H9 (cell line): ENCODE measurements at places on chromosomes 2 and 18. TPM values are rescaled to one million over a fixed set of nuclear protein-coding genes. Genes with fewer than 3 reads are reported as not detected.
A peak's percentile ranks its signal among the peaks of the same experiment; 100 is the strongest.

DNA sequence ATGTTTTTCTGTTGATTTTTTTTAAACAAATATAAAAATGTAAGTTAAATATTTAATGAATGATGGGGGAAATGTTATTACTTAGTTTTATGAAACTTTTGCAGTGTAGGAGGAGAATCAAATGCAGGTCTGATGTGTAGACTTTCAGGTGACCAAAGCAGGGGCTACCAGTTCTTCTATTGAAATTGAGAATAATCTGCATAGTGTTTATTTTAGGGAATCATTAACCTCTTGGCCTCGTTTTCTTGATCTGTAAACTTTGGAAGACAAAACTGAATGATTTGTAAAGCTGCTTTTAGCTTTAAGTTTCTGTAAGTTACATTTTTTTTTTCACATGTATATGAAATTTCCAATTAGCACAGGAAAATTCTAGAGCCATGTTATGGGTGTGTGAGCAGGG lies 99.2 kb downstream of the R3HDM1 start:
- no peak for DNase-seq

- DNase-seq: no peak
These were observed 176.8 kb upstream of the GLI2 start for GRCh38 chr2:120558847-120559246.

TRAF3IP1 gene
- total RNA-seq: 12.9 and 16.4 TPM in 2 replicates

GRCh38 chr2:86371527-86371926 lies 34.1 kb upstream of the REEP1 start:
- no peak for DNase-seq

PRPF40A gene
- 158 and 179 TPM in 2 replicates for total RNA-seq

GRCh38 chr2:74373985-74374384 lies 6.1 kb downstream of the DCTN1 start:
- DNase-seq: peak; percentile 40

NT5C1B gene
- total RNA-seq: not detected in 2 replicates

- no peak for DNase-seq
These were observed 145.4 kb downstream of the DCDC2C start for GRCh38 chr2:3848776-3849175.

GRCh38 chr18:43526426-43527145 lies 249.3 kb upstream of the SYT4 start:
- DNase-seq: no peak

GRCh38 chr18:35974181-35974580 lies 1.7 kb downstream of the RMP24 start:
- no peak for DNase-seq

TMEFF2 gene
- 0.39 and 1.1 TPM in 2 replicates for total RNA-seq

DNA sequence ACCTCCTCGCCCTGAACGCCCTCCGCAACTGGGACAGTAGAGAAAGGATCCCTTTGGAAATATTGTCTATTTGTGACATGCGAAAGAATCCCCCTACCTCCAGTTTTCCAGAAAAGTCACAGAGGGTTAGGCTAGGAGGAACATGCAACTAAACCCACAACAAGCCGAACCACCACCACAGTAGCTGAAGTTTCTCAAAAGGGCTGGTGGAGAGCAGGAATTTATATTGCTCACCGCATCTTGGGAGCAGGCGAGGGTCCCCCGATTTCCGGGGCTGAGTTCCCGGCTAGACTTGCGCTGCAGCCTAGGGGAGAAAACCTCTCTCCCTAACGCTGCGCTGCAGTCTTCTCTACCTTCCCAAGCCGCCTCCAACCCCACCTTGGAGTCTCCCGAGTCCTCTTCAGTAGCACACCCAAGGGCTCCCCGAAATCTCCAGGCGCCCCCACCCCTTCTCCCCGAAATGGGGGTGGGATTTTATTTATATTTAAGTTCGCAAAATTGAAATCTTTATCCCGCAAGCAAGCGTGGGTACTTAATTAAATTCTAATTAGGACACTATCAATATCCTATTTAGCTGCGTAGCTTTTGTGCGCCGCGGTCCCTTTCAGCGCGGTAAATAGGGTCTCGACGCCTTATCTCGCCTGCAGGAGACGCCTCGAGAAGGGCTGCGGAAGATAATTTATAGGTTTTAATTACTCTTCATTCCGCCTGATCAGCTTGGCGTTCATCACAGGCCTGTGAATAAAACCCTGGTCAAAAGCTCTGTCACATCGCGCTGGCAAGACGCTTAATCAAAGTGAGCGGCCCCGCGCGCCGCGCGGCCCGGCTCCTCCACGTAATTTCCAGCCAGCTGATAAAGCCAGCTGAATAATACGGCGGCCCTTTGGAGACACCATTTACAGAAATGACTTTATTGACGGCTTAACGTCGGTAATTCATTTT lies 2.0 kb upstream of the EN1 start:
- no peak for DNase-seq

HOXD11 gene
- total RNA-seq: not detected in 2 replicates

DNA sequence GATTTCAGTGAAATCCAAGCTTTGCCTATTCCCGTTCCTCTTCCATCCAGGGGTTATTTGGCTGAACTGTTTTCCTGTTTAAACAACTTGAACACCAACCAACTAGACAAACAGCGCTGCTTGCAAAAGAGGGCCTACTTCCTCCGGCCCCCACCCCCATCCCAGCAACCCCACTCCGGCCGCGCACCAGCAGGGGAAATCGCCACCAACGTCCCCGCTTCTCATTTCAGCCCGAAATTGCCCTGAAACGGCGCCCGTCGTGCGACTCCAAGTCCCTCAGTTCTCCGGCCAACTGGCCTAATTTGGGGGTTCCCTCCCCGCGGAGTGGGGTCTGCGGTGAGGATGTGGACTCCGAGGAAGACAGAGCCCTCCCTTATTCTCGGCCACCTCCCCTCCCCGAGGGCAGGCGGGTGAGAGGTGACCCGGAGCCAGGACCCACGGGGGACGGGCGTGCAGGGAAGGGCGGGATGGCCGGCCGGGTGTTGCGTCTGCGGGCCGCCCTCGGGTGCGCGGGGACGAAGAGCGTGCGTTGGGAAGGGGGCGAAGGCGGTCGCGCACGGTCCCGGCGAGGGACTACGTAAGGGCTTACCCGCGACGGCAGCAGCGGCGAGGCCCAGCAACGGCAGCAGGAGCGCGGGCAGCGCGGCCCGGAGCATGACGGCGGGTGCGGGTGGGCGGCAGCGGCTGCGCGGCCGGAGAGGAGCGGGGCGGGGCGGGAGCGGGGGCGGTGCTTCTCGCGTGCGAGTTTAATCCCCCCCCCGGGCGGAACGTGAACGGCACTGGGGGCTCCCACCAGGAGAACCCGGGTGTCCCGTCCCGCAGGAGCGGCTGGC lies at the start of gene CD302:
CD302 (minus strand) TSS at position 666 of the 833 bp plus-strand sequence; CDS start at position 656, 10 bp downstream.
- DNase-seq: peak; percentile 48

- no peak for DNase-seq
These were observed 316.7 kb upstream of the CHAC2 start for GRCh38 chr2:53450923-53451322.

DNA sequence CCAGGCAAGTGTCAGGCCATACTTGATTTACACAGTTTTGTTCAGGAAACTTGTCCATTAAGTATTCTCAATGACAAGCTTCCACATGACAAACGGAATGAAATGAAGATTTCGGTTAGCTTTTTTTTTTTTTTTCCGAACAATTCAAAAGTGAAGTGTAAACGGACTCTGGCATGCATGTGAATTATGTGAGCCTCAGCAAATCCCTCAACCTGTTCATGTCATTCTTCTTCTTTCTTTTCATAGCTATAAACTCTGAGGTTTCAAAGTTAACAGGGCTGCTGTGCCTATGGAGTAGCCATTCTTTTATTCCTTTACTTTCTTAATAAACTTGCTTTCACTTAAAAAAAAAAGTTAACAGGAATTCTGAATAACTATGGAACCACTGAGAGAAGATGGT lies 110.3 kb downstream of the NOL10 start:
- DNase-seq: no peak

- DNase-seq: no peak
These were observed 370.4 kb downstream of the CLIP4 start for GRCh38 chr2:29485631-29486030.

LIMS2 gene
- 5.7 and 5.9 TPM in 2 replicates for total RNA-seq

GNLY gene
- total RNA-seq: not detected in 2 replicates

DNA sequence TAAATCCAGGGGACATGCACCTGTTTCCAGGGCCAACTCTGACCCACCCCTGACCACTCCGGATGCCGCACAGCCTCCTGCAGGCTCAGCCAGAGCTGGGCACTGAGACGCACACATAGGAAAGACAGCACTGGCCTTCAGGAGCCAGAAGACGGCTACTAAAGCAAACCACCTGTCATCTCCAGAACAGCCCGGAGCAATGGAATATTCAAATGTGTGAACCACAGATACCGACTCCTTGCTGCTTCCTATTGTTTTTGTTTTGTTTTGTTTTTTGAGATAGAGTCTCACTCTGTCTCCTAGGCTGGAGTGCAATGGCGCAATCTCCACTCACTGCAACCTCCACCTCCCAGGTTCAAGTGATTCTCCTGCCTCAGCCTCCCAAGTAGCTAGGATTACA lies 94.0 kb downstream of the LAMA1 start:
- DNase-seq: no peak

DNA sequence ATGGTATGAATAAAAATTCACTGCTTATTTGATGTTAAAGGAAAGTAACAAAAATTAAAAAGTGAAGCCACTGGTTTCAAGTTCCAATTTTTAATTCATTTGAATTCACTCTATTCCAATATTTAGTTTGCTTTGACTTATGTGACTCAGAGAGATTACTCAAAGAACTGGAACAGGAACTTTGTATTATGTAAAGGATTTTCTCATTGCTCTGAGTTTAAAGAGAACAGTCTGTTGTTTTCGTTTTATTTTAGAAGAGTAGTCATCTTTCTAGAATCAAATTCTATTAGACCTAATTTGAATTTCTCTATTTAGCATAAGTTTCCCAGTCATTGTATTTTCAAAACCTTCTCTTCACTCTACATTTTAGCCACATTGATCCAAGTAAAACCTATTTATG lies 300.1 kb upstream of the SLC8A1 start:
- no peak for DNase-seq

GKN1 gene
- total RNA-seq: not detected in 2 replicates

HRH4 gene
- not detected in 2 replicates for total RNA-seq
